GM03348 (cell line): ENCODE measurements at places on chromosomes 3 and 15.

DNA sequence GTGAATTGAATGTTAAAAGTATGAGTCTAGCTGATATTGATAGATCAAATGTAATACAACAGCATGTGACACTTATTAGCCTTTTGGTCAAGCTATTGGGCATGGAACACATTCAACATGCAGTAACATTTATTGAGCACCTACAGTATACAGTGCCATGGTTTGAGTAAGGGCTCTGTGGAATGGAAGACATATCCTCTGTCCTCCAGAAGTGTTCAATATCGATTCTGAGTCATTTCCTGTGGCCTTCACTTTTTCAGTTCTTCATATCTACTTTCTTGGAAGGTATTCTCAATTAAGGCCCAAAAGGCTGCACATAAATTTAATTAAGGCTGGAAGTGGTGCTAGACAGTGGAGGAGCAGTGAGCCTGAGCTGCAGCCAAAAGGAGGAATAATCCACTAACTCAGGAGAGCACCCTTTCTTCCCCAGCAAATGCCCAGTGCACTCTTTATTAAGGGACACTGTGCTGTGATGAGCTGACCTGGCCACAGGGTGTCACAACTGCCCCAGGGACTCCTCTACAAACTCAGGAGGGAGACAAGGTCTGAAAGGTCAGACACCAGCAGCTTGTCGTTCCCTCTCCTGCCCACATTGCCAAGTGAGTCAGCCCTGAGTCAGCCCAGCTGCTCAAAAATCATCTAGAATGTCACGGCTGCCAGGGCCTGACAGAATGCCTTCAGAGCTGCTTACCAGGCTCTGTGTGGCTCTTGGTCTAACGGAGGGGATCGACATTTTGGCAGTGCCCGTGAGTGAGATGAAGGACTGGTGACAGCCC, 544.8 kb downstream of the AGBL1 start:
- peak; percentile 72 for DNase-seq

DNA sequence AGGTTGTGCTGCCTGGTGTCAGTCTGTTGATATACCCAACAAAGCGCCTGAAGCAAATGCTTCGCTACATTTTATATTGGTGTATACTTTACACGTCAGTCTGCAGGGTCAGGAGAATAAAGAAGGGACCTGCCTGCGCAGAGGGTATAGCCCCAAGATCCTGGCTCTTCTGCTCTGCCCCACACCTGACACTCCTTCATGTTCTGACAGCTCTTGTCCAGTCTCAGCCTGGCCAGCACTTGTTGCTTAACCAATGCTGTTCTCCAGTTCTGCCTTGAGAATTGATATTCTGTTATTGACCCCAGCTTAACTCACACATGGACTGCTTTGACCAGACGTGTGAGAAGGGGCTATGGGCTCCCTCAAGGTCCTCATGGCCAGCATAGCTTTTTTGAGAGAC, 35.8 kb upstream of the BSN start:
- no peak for DNase-seq

GRCh38 chr3:183073839-183074238, 25.5 kb downstream of the MCCC1 start:
- DNase-seq, result no peak

DNA sequence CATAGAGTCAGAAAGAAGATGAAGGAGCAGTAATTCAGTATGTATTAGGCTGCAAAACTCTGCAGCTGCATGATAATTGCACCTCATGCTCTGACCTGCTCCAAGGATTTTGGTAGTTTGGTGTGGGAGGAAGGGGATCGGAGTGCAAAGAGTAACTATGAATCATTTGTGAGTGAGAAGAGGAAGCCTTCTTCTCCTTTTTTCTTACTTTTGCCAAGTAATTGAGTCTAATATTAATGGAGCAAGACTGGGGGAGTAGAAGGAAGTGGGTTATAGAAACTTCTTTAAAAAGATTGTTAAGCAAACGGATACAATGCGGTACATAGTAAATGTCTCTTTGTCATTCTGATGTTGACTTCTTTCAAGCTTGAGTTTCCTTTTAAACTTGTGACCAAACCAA, 276.5 kb downstream of the EDEM1 start:
- no peak for DNase-seq

GRCh38 chr3:153399636-153400035, 237.6 kb downstream of the RAP2B start:
- no peak for DNase-seq

DNA sequence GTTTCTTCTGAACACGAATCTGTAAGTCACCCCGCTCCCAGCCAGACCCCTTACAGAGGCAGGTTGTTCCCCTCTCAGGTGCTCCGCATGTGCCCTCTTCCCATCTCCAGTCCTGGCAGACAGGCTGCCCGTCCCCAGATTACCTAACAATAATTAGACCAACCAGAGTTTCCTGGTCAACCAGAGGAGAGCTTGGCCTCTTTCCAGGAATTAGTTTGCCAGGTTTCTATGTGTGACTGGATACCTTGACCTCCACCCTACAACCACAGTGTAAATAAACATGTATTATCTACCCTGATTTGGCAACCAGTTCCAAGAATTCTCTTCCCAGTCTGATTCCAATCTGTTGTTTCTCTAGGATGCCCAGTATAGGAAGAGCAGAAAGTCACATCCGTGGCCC, 178.0 kb upstream of the UMPS start:
- DNase-seq, result no peak

DNA sequence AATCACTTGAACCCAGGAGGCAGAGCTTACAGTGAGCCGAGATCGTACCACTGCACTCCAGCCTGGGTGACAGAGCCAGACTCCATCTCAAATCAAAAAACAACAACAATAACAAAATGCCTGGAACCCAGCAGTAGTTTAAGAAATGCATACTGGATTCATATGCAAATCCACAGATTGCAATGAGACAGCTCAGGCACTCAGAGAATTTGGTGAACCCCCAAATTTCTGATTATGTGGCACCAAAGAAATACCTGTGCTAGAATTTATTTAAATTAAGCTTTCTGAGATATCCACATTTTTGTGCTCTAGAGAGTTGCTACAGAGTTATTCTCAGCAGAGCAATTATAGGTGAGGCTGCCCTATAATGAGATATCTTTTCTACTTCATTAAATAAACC, 29.7 kb downstream of the SPATA16 start:
- DNase-seq, result no peak

DNA sequence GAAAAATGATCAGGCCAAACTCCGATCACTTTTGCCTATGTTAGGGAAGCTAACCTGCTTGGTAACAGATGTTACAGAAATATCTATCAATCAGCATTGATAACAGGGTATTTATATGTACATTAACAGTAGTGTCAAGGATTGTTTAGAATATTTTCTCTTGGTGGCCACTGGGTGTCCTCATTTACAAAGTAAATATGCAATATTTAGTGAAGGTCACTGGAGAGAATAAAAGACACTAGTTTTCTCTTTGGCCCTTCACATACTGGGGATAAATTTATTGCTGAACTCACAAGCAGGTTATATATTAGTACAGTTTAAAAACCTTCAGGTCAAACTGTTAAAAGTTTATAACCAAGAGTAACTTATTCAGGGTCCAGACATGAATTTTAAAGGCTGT, 69.0 kb downstream of the TIGIT start:
- DNase-seq, result peak; percentile 55

DNA sequence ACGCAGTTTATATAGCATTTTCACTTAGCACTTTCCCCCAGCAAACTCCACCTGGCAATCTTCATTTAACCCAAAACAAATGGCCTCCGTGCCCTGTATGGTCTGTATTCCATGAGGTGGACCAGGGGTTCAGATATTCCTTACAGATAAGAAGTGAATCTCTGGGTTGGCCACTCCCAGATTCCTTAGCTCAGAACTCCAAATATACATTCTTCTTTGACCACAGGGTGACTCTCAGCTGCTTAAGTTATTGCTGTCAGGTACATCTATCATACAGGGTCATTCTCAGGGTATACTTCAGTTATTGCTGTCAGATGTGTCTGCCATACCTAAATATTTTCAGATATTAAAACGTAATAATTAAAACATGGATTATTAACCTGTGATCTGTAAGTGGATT, 229.8 kb downstream of the TBL1XR1 start:
- DNase-seq, result no peak

- no peak for DNase-seq
These were observed 1349.3 kb downstream of the OTOL1 start for GRCh38 chr3:162845918-162846317.

DNA sequence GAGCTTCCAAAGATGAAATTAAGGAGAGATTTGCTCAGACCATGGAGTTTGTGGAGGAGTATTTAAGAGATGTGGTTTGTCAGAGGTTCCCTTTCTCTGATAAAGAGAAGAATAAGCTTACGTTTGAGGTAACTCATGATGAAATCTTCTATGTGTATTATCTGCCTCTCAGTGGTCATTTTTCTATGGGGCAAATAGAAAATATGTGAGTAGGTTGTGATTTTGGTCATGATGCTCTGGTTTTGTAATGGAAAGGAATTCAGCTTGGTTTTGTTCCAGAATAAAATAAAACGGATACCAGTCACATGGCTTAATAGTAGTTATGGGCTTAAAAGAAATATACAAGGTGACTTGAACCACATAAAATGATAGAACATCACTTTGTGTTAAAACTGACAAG, 181.1 kb downstream of the ITPR1 start:
- DNase-seq, result peak; percentile 69

DNA sequence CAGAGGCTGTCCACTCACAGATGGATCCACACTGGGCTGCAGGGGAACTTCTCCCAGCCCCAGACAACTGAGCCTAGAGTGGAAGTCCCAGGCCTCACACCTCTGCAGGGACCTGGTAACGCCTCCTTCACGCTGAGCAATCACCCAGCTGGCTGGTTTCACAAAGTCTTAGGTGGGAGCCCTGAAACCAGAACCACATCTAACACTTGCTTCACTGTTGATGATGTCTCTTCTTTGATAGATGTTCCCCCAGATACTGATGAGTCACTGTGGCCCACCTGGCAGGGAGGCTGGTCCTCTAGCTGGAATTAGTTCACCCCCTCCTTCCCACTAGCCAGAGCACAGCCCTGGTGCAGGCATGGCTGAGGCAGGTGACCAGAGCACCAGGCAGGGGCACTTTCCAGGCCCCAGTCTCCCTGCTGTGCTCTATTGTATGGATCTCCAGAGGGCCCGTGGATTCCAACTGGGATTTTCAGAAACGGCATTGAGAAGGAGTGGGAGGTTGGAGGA, 33.5 kb downstream of the MYL3 start:
- DNase-seq, result no peak

- DNase-seq, result no peak
These were observed 1286.6 kb upstream of the ALCAM start for GRCh38 chr3:104080088-104080626.

- no peak for DNase-seq
These were observed 19.4 kb upstream of the POLG start for GRCh38 chr15:89353991-89354390.

DNA sequence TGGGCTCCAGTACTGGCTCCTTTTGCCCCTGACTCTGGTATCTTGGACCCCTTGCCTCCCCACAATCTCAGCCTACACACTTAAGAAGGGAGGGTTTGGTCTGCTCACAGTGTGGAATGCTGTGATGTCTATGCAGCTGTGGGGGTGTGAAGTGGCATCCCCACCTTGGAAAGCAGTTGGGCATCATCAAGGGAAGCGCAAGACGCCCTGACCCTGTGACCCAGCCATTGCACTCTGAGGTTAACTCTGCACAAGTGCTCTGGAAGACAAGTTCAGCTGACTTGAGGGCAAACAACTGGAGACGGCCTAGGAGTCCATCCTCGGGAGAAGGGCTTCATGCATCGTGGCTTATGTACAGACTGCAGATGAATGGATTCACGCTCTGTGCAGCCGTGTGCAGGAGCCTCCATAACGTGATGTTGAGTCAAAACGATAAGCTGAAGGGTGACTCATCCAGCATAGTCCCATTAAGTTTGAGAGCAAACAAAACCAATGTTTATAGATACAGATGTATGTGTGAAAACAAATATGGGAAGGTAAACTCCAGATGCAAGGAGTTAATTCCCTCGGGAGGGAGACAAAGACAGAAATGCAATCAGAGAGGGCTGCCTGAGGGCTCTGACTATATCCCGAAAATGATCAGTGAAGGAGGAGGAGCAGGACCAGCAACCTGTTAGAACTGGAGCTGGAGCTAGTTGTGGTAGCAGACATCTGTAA, 86.8 kb downstream of the LSM3 start:
- DNase-seq, result no peak

DNA sequence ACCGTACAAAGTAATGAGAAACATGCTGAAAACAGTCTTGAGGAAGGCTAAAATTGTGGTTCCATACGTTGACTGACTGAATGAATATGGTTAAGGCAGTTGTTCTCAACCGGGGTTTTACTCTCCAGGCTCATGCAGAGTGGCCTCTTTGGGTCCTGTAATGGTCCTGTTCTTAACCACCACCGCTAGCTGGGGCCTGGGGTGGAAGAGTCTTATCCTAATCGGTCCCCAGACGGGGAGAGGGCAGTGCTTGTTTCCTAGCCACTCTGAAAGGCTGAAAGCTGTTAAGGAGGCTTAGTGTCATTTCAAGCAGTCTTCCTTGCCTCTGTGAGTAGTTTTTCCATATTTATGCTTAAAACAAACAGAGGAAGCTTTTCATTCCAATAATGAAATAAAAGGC, 32.0 kb downstream of the SELENOT start:
- DNase-seq, result no peak

GRCh38 chr15:84904419-84904818, 20.0 kb downstream of the SLC28A1 start:
- peak; percentile 35 for DNase-seq

DNA sequence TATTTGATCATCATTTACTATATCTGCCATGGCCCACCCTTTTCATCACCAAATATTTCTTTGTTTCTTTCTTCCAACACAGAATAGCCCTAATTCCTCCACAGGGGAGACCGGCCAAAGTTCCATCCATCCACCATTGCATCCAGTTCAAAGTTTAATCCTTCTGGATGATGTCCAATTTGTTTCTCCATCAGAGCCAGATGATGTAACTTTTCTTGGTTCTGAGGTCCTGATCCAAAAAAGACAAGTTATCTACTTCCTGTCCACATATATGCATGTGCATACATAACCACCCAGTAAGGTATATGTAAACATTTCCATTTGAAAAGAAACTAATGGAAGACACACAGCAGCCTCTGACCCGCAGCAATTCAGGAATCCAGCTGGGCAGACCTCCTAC, 237.3 kb downstream of the SHOX2 start:
- DNase-seq, result no peak

GRCh38 chr3:150577855-150578254, 25.3 kb upstream of the SELENOT start:
- DNase-seq, result no peak

- DNase-seq, result no peak
These were observed 368.1 kb upstream of the UBE2E2 start for GRCh38 chr3:22835041-22835440.

DNA sequence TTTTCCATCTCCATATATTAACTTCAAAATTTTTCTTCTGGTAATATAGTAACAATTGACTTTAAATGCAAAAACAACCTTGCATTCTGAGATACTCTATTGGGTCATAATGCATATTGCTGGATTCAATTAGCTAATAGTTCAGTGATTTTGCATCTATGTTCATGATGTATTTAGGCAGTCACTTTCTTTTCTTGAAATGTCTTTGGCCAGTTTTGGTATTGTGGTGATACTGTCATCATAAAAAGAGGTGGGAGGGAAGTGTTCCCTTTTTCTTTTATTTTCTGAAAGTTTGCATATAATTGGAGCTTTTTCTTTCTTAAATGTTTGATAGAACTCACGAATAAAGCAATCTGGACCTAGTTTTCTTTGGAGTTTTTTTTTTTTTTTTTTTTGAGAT, 67.4 kb upstream of the ZNF148 start:
- no peak for DNase-seq
